ENCODE measurements at places on chromosomes 1 and 21.
A peak's percentile ranks its signal among the peaks of the same experiment; 100 is the strongest.

GRCh38 chr1:195941314-195941713 is 666.9 kb downstream of the KCNT2 start:
- DNase-seq = no peak

- peak; percentile 94 for DNase-seq
Measured at GRCh38 chr21:37060296-37060695, 12.6 kb downstream of the PIGP start.

- no peak for DNase-seq
Measured at GRCh38 chr1:234735916-234736315, 125.9 kb upstream of the IRF2BP2 start.

- no peak for DNase-seq
Measured at GRCh38 chr1:32748348-32748747, 45.8 kb upstream of the SYNC start.

DNA sequence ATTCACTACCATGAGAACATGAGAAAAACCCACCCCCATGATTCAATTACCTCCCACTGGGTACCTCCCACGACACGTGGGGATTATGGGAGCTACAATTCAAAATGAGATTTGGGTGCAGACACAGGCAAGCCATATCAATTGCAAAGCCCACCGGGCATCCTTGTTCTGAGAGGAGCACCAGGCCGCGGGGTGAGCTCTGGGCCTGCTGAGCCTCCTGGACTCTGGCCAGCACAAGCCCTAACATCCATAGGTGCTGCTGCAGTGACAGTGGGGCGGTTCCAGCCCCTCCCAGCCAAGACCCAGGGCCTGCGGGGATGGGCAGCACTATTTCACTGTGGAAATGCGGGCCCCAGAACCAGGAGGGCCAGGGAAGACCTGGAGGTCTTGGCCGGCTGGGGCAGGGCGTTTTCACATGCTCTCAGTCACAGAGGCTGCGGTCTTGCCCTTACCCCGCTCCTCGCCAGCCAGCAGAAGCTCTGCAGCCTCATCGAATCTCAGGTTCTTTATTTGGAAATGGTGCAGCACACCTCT is 103.8 kb downstream of the PCBP3 start:
- no peak for DNase-seq

DNA sequence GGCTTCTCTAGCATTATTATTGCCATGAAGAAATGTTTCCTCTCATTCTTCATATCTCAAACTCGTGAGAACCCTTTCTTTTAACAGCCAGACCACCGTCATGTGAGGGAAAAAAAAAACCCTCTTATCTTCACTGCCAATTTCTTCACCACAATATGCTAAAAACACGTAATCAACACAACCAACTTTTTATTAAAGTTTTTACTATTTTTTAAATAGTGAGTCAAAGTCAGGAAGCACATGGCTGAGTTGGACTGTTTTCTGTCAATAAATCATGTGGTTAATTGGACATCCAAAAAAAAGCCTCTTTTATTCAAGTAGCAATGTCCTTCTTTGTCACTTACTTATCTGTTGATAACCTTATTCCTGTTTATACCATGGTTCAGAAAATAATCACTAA is 55.9 kb upstream of the SAMD13 start:
- no peak for DNase-seq

- DNase-seq = peak; percentile 87
Measured at GRCh38 chr1:98210064-98210463, 289.2 kb upstream of the DPYD start.

DNA sequence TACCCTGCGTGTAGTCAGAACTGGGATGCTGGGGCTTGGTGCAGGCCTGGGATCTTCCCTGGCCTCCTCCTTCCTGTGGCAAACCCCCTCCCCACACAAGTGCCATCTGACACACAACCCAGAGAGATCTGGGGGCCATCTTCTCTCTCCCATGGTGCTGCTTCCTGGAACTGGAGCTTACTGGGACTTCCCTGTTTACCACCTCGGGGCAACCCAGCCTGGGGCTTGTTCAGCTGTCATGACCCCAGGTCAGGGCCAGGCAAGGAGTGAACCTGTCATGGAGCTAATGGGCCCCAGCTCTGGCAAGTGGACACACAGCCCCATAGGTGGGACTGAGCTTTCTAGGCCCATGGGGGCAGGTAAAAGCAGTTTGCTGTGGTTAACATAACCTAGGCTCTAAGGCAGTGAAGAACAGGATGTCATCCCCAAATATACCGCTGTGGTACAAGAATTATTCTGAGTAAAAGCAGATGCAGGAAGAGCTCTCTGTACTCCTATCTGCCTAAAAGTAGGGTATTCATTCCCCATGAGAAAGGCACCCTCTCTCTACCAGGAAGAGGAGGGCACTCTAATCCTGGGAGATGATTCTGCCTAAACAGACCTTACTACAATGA is 2.4 kb downstream of the TRIM11 start:
- DNase-seq = no peak

All from kidney tubule cell (primary cell).